ENCODE measurements at places on chromosomes 1 and 21. TPM values are rescaled to one million over a fixed set of nuclear protein-coding genes. Genes with fewer than 3 reads are reported as not detected.

CD1B gene
- not detected for total RNA-seq

HEATR1 gene
- total RNA-seq, result 23.3 TPM

FTCD gene
- not detected for total RNA-seq

CD1D gene
- total RNA-seq, result 2.7 TPM

LEMD1 gene
- total RNA-seq, result not detected

SMCP gene
- not detected for total RNA-seq

NEK2 gene
- 0.59 TPM for total RNA-seq

FASLG gene
- not detected for total RNA-seq

MYBPHL gene
- not detected for total RNA-seq

KRTAP19-3 gene
- total RNA-seq, result not detected

ADORA1 gene
- 0.16 TPM for total RNA-seq

ERICH3 gene
- 0.13 TPM for total RNA-seq

CRP gene
- total RNA-seq, result 0.27 TPM

AZIN2 gene
- total RNA-seq, result 0.31 TPM

HP1BP3 gene
- total RNA-seq, result 322 TPM

AMY2A gene
- 1.9 TPM for total RNA-seq

OR2T8 gene
- not detected for total RNA-seq

MTARC1 gene
- total RNA-seq, result 8.1 TPM

KRTAP21-3 gene
- total RNA-seq, result not detected

ACKR1 gene
- 180 TPM for total RNA-seq

SPSB1 gene
- total RNA-seq, result 111 TPM

UTS2 gene
- not detected for total RNA-seq

EFNA4 gene
- total RNA-seq, result 0.81 TPM

TLR5 gene
- 3.5 TPM for total RNA-seq

FCER1G gene
- total RNA-seq, result 74.6 TPM

UBE2U gene
- total RNA-seq, result not detected

GBP3 gene
- total RNA-seq, result 26.3 TPM

C1QA gene
- total RNA-seq, result 116 TPM

RCC2 gene
- 19.3 TPM for total RNA-seq

DENND2C gene
- total RNA-seq, result 3.0 TPM

Measured in gastroesophageal sphincter (tissue), 4 donors.